ENCODE measurements at places on chromosomes 6 and 20.

DNA sequence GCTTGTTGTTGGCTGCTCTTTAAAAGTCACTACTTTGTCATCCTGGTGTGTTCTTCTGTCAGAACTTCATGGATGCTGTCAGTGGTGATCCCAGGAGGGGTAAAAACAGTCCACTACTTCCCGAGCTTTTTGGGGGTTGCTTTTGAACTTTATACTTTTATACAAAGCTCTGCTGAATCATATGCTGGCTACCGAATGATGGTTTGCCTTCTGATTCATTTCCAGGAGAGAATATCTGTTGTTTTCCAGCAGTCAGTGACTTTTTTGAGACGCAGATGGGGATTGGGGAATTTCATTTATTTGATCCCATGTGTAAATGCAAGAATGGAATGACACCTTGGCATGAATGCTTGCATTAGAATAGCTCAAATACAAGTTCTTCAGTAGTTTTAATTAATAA lies 32.7 kb upstream of the COL10A1 start:
- DNase-seq = no peak

DNA sequence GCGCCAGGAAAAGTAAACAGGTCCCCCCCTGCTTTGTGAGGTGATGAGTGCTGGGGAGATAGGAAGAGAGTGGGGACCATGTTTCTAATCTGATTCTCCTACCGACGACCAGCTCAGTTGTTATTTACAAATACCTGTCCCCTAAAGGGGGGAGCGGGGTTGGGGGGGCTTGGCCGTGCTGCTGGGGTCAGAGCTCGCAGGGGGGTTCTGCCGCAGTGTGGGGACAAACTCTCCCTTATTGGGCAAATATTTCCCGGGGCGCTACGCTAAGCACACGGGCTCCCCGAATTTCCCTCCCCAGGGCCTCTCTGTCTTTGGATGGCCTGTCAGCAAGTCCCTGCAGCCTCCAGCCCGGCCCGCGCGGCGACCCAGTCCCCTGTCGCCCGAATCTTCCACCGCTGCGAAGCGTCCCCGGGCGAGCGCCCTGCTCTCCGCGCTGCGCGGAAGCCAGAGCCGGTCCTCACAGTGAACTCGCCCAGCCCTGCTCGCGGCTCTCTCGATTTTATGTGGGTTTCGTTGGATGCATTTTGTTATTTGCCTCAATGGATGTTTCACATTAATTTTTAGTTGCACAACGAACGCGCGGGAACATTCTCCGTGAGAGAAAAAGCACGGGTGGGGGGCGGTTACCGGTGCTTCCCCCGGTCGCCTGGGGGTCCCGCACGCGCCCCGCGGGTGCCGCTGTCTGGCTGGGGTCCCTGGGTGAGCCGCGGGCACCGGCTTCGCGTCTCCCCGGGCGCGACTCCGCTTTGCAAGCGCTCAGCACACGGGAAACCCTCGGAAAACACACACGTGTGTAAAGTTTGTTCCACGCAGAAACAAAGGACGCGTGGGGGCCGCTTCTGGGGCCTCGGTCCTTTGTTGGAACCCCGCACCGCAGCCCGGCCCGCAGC lies 1.5 kb upstream of the STX16 start:
- DNase-seq = peak; percentile 37

- DNase-seq = no peak
Observed at GRCh38 chr6:21200134-21200870, 393.2 kb upstream of the SOX4 start.

DNA sequence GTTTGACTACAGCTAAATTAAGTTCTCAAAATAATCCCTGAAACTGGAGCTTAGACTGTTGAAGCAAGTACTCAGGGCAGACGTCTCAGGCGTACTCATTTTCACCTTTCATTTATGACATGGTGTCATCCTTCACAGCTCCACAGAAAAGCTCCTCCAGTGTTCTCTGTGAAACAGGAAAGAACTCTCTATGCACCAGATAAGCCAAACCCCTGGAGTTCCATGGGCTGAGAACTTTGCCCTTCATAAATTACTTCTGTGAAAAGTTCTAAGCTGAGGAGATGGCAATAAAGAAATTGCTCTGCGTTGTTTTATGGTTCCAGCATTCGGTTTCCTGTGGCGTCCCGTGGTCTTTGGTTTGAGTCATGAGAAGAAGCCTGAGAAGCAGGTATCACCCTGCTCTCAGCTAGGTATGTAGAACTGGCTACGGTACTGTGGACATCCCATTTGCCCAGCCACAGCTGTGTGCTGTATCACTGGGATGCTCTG lies 20.2 kb upstream of the RREB1 start:
- DNase-seq = peak; percentile 26

DNA sequence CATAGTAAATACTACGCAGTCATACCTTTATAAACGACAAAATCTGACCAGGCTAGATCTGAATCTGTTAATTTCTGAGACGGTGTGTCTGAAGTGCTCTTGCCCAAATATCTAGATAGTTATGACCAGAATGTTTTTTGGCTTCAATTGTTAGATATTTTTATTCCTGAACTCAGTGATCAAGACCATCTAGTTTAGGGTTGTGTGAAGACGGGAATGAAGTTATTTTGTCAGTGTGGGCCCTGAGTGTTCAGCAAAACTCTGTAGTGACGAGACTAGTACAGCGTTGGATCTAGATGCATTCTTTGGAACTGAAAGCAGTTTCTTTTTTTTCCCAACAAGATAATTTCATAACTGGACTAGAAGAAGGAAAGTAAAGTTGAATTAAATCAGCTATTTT lies 3.1 kb downstream of the STXBP5 start:
- DNase-seq = no peak

DNA sequence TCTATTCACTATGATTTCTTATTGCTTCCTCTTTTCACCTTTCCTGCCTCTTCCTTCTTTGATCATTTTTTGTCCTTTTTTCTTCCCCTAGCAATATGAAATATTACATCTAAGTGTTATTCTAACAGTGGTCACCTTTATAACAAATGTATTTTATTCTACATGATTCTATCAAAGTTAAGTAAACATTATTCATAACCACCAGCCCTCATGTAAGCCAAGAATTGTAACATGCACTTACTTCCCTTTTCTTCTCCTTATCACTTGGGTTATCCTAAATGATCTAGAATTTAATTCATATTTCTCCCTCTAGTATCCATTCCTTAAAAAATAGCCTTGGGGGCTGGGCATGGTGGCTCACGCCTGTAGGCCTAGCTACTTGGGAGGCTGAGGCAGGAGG lies 88.3 kb upstream of the SLC22A23 start:
- DNase-seq = no peak

DNA sequence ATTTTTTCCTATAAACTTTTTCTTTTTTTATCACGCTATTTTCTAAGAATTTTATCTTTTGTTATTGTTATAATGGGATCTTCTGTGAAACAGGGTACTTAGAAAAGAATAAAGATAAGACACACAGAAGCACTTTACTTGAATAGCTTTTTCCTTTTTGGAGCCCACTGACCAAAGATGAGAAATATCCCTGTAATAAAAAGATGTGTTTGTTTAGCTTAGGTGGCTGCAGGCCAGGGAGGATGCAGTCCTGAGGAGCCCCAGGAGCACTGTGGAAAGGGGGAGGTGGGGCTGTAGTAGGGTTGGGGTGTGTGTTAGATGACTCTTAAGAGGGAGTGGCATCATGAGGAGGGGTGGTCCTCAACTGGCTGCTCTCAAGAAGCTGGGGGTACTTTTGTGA lies 128.6 kb downstream of the ARID1B start:
- no peak for DNase-seq

DNA sequence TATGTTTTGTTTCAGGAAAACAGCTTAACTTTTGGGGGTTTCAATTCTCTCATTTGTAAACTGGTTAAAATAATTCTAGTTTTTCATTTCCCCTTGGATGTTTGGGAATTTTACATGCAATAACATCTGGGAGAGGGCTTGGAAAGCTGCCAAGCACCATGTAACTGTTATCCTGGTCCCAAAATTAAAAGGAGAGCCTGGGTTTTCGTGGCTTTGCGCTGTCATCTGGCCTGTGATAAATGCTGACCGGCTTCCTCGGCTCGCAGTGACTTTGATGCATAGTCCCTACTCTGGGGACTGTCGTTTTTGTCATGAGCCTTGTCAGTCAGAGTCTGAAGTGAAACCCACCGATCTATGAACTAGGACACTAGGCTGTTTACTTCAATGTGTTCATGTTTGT lies 12.2 kb downstream of the SLC35F1 start:
- no peak for DNase-seq

GRCh38 chr6:134674562-134674961 lies 275.3 kb downstream of the ALDH8A1 start:
- no peak for DNase-seq

GRCh38 chr20:64239449-64240242 lies 15.9 kb upstream of the PCMTD2 start:
- DNase-seq = no peak

Measured in CD4-positive, alpha-beta T cell treated with Interleukin-17A for 1 hour (primary cell).